NCI-H510A treated with DMSO at 0.1 percent for 48 hours (cell line): ENCODE measurements at places on chromosomes 4 and X.

DNA sequence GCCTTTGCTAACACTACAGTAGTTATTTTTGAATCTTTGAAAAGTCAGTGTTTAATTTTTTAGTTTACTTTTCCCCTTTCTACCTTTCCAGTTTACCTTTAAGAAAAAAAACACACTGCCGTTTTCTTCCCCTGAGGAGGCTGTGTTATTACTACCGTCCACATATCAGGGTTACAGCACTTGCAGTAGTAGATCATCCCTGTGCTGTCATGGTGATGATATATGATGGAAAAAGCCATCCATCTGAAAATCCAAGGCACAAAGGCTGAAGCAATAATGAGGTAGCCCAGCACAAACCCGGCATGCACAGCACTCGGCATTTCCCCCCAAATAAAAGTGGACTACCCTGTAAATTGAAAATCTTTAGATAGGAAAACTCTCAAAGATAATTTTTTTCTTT lies 258.7 kb downstream of the CXXC4 start:
- no peak for DNase-seq

DNA sequence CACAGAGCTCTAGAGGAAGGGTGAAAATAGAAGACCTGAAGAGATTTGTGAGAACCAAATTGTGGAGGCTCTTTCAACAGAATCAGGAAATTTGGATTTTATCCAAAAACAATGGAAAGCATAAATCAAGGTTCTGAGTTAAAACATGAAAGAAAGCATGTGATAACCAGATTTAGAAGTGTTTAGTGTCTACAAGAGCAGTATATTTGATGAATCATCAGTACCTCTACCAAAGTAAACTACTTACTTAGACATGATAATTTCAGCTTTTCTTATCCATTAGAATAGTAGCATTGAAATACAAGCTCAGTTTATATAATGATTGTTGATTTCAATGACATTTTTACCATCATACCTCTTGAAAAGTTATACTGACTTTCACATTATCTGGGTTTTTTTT lies 25.9 kb upstream of the INTU start:
- no peak for DNase-seq

DNA sequence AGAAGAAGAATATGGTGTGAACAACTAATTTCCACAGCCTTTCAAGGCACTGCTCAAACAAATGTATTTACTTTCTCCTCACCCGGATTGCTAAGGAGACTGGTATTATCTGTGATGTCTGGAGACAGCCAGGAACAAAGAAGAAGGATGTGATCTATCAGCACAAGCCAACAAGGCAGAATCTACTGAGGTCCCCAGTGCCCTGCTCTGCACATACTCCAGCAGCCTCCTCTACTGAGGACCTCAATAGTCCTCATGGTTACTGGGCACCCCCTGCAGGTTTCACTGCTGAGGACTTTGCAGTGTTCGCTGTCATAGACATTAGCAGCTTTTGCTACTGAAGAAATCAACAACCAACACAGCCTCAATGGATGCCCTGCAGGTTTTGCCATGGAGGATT lies 930.1 kb downstream of the ADGRL3 start:
- peak; percentile 5 for DNase-seq

- DNase-seq, result no peak
Measured at GRCh38 chr4:188869581-188869980, 730.3 kb downstream of the TRIML1 start.

- DNase-seq, result no peak
Measured at GRCh38 chr4:38002451-38003071, 42.4 kb downstream of the PTTG2 start.

DNA sequence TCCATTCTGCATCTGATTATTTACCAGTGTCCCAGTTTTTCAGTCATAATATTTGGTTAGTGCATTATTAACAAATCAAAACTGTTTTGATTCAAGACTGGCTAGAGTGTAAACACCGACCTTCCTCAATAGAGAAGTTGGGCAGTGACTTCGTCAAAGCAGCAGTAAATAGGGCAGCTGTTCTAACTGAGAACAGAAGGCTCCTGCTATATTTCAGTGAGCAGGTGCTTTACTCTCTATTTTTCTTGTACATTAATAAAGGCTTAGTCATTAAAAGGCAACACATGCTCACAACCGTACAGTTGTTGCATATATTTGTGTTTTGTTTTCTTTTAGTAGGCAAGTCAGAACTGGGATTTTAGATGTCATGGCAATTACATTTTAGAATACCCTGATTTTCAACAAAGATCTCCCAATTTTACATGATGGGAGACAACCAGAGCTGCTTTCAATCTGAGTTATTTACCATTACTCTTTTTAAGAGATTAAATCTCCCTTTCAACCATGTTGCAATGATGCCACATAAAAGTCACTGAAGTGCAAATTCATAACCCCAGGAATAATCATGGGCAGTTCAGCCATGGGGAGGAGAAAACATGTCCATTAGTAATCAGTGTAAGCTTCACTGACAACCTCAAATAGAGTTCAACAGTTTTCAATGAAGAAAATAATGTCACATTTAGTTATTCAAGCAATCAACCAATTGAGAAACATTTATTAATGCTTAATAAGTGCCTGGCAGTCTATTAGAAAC lies 233.3 kb downstream of the NDST4 start:
- DNase-seq, result peak; percentile 32

DNA sequence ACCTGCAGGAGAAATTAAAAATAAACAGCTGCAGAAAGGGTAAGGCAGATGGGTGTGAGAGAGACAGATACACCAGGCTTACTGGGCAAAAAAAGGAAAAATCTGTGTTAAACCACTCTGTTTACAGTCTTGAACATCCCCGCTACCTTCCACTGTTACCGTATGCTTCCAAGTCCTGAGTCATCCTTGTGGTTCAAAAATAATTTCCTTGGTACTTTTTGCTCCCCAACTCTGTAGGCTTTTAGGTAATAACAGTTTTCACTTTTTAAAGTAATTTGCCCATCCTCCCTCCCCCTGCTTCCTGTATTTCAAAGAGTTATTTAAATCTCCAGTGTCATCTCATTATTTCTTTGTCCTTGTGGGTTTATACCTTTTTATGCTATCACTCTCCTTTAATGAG lies 210.1 kb upstream of the FAT4 start:
- DNase-seq, result no peak

DNA sequence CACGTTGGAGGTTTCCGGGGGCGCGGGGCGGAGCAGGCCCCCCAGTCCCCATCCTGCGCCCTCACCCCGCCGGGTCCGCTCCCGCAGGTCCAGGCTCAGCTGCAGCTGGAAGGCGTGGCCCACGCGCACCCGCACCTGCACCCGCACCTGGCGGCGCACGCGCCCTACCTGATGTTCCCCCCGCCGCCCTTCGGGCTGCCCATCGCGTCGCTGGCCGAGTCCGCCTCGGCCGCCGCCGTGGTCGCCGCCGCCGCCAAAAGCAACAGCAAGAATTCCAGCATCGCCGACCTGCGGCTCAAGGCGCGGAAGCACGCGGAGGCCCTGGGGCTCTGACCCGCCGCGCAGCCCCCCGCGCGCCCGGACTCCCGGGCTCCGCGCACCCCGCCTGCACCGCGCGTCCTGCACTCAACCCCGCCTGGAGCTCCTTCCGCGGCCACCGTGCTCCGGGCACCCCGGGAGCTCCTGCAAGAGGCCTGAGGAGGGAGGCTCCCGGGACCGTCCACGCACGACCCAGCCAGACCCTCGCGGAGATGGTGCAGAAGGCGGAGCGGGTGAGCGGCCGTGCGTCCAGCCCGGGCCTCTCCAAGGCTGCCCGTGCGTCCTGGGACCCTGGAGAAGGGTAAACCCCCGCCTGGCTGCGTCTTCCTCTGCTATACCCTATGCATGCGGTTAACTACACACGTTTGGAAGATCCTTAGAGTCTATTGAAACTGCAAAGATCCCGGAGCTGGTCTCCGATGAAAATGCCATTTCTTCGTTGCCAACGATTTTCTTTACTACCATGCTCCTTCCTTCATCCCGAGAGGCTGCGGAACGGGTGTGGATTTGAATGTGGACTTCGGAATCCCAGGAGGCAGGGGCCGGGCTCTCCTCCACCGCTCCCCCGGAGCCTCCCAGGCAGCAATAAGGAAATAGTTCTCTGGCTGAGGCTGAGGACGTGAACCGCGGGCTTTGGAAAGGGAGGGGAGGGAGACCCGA lies 14.0 kb downstream of the SHOX start:
- no peak for DNase-seq

GRCh38 chrX:9829308-9830267 lies 43.4 kb downstream of the SHROOM2 start:
- no peak for DNase-seq

DNA sequence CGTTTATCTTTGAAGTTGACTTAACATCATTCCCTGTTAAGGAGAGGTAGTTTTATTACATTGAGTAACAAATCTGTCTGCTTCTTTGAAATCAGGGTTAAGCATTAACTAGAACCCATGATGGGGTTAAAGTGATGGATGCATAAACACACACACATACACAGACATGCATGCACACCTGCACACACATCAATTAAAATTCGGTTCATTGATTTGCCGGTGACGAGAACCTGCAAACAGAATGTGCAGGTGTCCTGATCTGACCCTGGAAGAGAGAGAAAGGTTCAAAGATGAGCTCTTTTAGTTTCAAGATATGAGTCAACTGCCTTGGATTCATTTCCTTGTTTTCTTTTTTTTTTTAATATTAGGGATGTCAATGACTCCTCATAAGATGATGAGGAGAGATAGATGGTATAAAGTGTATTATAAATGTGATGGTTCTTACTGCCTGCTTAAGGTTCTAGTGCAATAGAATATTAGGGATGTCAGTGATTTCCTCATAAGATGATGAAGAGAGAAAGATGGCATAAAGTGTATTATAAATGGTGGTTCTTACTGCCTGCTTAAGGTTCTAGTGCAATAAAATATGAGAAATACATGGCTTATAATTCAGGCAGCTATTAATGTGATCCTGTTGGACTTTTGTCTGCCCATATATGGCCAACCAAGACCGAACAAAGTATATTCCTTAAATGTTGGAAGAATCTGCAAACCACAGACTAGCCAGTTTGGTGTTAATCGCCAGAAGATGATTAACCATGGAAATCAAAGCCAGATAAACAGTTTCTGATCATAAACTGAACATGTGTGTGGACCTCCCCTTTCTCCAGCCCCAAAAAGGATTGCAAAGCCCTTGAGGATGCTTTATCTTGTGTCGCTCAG lies 14.1 kb upstream of the CD99 start:
- DNase-seq, result no peak
